Activated CD8-positive, alpha-beta memory T cell treated with anti-CD3 and anti-CD28 coated beads for 4 hours (primary cell): ENCODE measurements at places on chromosomes 5 and 9.

DNA sequence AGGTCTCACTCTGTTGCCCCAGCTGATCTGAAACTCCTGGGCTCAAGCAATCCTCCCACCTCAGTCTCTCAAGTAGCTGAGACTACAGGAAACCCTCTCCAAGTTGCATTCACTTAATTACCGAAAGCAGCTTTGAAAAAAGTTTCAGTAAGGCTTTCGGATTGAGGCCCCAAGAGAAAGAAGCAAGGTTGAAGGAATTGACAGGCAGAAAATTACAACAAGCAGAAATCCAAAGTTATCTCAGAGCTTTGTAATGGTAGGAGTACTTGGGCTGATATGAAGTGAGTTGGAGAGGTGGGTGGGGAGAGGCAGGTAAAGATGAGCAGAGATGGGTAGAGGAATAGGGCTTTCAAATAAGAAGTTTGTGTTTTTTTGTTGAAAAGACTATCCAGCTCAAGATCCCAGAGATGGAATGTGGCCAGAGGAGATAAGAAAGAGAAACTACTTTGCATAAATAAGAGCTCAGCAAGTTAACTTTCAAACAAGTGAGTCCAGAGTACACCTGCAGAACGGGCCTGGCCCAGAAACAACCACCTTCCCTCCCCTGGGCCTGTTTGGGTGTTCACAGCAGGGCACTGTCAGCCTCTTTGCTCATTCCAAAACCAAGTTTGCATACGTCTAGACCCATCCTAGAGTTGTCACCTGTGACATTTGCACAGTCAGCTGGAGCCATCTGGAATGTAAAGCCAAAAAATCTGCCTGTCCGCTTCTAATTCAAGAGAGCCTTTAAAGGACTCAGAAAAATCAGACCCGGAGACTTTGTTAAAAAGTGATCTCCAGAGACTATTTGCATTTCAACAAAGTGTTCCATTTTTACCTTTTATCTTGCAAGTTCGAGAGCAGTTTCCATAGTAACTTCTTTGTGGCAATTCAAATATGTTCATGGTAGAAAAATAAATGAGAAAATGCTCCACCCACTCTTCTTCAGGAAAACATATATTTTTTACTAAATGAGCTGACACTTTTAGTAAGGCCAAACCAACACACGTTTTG is 2.2 kb upstream of the CLINT1 start:
- DNase-seq: no peak

- DNase-seq: no peak
These were observed 3.5 kb upstream of the MPDZ start for GRCh38 chr9:13282998-13283397.

GRCh38 chr9:21255538-21256212 is 15.9 kb upstream of the IFNA14 start:
- no peak for DNase-seq

DNA sequence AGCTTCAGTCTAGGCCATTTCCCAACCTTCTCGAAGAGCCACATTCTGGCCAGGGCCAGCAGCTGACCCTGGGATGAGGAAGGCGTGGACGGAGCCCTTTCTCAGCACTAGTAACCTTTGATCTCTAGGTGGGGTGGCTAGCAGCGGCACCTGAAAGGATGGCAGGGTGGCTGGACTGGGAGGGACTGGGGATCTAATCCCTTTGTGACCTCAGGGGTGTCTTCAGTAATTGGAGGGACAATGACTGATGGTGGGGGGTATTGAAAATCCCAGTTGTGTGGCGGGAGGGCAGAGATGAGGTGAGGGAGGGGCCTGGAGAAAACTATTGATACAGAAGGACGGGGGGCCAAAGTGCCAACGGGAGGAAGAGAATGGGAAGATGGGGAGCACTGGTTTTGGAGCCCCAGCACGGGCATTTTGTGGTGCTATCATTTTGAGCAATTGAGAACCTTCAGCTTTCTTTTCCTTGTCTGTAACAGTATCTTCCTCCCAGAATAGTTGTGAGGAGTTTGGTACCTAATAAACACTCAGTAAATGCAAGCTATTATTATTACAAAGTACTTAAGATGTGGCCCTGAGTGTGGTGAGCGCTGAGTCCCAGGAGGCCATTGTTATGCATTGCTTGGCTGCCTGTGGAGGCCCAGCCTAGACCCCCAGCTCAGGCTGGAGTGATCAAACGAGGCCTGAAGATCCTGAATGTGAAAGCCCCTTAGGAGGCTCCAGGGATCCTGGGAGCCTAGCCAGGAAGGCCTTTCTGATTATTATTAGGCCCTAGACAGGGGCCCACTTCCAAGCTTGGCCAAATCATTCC is 37.3 kb upstream of the UBE2D2 start:
- DNase-seq: no peak

DNA sequence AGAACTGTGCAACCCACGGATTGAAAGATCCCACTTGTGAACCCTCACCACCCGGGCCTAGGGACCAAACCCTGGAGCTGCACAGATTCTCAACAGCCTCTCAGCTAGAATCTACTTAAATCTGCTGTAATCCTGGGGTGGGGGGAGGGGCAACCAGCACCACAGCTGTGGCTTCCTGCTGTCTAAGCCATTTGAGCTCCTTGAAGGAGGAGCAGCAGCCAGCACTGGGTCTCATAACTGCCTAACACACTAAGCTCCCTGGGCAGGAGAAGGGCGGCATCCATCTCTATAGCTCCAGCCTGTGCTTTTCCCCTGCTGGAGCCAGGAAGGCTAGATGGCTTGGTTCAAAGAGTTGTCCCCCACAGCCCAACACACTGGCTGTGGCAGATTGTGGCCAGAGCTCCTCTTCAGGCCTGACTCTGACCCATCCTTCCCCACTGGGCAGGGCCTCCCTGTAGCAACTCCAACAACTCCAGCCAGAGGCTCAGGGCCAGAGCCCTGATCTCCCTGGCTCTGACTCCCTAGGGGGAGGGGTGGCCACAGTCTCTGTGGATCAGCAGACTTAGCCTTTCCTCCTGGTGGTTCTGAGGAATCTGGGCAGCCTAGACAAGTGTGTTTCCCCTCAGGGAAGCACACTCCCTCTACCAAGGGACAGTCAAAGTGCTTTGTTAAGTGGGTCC is 72.0 kb upstream of the C9orf72 start:
- no peak for DNase-seq

GRCh38 chr9:93154293-93154903 is 20.3 kb upstream of the NINJ1 start:
- DNase-seq: no peak

DNA sequence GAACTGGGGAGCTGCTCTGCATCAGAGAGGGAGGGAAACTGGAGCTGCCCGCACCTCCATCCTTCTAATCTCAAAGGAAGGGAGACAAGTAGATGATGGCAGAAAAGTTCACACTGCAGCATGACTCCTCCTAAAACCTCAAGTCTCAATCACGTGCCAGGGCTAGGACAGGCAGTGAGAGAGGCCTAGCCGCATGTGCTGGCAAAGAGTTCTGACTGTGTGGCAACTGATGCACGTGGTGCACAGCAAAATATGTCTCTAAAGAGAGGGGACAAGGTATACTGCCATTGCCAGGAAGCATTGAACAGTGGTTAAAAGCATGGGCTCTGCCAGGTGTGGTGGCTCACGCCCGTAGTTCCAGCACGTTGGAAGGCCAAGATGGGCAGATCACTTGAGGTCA is 38.1 kb downstream of the FBXO10 start:
- DNase-seq: no peak

DNA sequence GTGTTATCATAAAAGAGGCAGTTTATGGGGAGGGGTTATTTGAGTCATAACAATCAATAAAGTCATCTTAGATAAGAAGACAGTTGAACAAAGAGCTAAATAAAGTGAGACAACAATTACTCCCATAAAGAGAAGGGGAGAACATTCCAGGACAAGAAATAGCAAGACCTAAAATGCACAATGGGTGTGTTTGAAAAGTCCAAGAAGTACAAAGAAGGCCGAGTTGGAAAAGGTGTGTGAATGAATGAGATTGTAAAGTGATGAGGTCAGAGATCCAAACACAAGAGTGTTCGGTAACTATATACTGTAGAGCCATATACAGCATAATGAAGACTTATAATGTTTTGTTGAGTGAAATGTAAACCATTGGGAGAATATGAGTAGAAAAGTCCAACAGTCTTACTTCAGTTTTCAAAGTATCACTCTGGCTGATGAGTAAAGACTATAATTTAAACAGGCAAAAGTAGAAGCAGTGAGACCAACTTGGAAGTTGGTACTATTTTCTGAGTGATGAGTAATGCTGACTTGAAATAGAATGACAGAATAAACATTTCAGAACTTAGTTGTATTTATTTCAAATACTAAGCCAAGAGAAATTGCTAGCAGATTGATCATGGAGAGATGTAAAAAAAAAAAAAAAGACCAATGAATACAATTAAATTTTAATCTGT is 868.7 kb upstream of the CDH9 start:
- no peak for DNase-seq

DNA sequence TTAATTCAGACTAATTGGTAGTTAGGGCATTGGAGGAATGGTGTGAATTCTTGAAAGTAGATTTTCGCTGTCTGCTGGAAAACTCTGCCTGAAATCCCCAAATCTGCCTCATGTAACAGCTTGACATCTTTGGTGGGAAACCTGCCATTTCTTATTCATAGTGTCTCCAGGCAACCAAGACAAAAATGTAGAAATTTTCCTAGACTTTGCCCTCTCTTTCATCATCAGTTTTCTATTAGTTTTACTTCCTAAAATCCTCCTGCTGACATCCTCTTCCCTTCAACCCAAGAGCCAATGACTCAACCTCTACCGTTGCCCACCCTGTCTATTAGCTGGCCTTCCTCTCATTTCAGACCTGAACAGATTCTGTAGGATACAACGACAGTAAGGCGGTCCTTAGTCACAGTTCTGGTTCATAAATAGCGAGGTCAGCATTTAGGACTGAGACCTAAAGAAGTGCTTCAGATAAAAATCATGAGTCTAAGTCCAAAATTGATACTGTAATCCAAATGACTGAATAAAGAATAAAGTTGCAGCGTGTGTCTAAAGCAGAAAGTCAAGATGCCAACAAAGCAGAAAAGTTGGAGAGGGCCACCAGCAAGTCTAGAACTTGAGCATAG is 133.9 kb downstream of the MUSK start:
- DNase-seq: no peak

DNA sequence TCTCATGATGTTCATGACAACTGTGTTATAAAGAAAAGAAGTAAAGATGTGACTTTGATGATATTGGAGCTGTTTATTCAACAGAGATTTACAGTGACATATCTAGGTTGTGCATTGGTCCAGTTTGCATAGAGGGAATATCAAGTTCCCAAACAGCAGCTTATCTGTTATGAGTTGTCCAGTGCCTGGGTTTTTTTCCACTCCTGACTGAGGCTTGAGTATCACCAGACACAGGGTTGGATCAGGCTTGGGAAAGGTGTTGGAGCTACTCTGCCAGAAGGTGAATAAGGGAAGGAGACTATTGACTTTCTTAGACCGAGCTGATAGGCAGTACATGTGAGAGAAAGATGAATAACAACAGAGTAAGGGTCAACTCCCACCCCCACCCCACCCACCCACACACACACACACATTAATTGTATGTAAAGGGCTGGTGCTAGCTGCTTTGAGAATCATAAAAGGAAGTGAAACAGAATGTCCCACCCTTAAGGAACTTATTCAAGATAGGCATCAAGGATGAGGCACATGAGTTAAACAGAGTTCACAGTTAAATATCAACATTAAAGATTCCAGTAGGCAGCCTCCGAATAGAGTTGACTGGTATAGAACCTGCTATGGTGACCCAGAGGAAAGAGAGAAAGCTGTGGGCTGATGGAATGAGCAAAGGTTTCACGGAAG is 33.0 kb upstream of the RASGRF2 start:
- DNase-seq: no peak

GRCh38 chr5:150111122-150111521 is 24.8 kb upstream of the CSF1R start:
- DNase-seq: no peak

GRCh38 chr5:163489055-163489744 is 16.2 kb upstream of the MAT2B start:
- DNase-seq: no peak

- DNase-seq: no peak
These were observed 185.7 kb downstream of the NR3C1 start for GRCh38 chr5:143217804-143218160.

DNA sequence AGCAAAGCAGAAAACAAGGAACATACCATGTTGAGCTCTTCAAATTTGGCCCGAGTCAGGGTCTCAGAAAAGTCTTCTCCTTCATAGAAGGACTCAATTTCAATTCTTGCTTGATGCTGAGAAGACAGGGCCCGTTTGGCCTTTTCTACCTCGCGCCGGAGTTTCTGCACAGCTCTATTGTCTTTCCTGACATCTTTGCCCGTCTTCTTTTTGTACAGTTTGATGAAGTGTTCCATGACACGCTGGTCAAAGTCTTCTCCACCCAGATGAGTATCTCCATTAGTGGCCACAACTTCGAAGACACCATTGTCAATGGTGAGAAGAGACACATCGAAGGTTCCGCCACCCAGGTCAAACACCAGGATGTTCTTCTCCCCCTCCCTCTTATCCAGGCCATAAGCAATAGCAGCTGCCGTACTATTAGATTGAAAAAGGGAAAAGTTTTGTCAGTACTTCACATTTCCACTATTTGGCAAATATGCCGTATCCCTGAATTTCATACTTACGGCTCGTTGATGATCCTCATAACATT is 2.2 kb downstream of the HSPA5 start:
- no peak for DNase-seq

- no peak for DNase-seq
These were observed 99.1 kb downstream of the ENC1 start for GRCh38 chr5:74541381-74541781.

- no peak for DNase-seq
These were observed 3.0 kb upstream of the SETX start for GRCh38 chr9:132357764-132358163.

- peak; percentile 29 for DNase-seq
These were observed 1.2 kb upstream of the INSL6 start for GRCh38 chr9:5186416-5187169.

- no peak for DNase-seq
These were observed 37.4 kb downstream of the UBQLN1 start for GRCh38 chr9:83670381-83670780.

- DNase-seq: no peak
These were observed 23.6 kb downstream of the CTSL start for GRCh38 chr9:87749335-87750035.

DNA sequence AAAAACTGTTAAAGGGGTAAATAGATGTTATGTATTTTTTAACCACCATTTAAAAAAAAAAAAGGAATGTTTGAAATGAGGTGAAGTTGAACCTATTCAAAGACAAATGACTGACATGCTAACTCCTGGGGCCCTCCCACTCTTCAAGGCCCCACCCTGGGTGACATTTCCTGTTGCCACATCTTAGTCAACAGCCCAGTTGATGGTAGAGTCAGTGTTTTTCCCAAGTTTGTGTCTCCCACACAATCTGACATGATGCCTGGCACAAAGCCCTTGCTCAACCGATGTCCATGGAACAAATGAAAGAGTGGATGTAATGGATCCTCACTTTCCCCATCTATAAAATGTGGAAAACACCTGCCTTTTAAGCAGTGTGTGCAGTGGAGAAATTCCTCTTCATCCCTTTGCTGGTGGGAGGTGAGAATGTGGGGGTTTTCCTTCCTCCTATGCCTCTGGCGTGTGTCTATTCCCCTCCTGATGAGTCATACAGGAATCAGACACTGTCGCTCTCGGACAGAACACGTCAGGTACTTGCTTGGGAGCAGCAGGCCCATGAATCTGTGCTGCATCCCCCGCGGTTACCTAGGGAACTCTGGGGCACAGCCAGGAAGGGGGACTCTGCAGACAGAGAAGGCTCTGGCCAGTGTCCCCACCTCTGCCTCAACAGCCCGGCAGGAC is 13.7 kb upstream of the ADRA1B start:
- no peak for DNase-seq

- no peak for DNase-seq
These were observed 195.7 kb downstream of the NR3C1 start for GRCh38 chr5:143207563-143208364.
